GM12891 (cell line): ENCODE measurements at places on chromosomes 7 and 10.

GRCh38 chr7:75814407-75814947, 871 bp upstream of the CCL24 start:
- DNase-seq, result no peak

DNA sequence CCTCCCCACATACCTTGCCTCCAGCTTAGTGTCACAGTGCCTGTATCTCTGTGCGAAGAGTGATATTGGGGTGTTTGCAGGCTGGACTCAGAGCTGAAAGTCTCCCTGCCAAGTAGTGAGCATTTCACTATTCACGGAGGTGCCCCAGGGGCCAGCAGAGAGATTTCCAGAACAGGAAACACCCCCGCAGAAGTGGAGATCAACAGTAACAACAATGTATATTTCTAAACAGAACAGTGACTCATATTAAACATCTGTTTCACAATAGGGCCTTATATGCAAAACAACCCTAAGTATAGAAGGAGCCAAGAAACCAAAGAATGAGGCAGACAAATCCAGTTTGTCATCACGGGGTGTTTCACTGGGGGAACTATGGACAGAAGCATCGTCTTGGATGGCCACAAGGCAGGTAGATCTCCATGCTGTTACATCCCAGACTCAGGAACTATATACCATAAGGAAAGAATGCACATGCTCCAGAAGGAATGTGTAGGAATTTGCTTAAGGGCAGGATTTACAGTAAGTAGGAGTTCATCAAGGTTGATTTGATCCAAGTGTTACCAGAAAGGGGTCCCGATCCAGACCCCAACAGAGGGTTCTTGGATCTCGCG, 29.3 kb upstream of the CCL24 start:
- DNase-seq, result peak; percentile 32

DNA sequence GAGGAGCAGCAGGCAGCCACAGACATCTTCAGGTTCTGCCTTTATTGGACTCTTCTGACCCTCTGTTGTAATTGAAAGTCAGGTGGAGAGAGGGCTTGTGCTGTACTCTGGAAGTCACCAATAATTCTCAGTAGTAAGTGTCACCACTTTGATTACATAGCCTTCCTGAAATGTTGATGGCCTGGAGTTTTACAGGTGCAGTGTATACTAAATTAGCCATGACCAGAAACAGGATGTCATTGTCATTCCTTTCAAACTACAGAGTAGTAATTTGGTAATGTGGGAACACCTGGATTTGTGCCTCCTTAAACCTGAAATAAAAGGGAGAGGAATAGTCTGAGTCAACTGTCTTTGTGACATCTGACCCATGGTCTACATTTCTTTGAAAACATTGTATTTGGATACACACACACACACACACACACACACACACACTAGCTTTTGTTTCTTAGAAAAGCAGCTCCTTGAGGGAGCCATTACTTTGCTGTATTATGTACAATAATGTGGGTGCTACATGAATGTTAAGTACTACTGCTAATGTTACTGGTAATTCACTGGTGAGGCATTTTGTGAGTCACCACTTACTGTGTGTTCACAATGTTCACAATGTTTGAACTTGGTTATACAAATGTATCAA, 19.6 kb downstream of the ARL4A start:
- DNase-seq, result no peak

- DNase-seq, result no peak
Observed at GRCh38 chr7:49389871-49390479, 383.5 kb upstream of the VWC2 start.

DNA sequence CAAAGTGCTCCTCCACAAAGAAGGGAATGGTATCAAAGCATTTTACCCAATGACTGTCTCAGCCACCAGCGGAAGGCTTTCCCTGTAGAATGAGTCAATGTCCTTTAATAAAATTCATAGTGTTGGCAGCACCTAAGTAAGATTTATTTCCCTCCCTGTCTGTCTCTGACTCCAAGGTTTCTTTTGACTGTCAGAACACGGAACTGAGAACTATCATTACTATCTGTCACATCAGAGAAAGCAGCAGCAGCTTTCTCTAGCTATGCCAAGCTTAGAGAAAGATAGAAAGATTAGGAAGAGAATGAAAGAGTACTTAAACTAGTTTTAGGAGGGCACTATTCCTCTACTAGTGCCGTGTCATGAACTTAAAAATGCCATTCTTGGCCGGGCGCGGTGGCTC, 400.1 kb downstream of the SORCS1 start:
- DNase-seq, result no peak

- no peak for DNase-seq
Observed at GRCh38 chr7:116164552-116165306, 45.6 kb upstream of the TES start.

DNA sequence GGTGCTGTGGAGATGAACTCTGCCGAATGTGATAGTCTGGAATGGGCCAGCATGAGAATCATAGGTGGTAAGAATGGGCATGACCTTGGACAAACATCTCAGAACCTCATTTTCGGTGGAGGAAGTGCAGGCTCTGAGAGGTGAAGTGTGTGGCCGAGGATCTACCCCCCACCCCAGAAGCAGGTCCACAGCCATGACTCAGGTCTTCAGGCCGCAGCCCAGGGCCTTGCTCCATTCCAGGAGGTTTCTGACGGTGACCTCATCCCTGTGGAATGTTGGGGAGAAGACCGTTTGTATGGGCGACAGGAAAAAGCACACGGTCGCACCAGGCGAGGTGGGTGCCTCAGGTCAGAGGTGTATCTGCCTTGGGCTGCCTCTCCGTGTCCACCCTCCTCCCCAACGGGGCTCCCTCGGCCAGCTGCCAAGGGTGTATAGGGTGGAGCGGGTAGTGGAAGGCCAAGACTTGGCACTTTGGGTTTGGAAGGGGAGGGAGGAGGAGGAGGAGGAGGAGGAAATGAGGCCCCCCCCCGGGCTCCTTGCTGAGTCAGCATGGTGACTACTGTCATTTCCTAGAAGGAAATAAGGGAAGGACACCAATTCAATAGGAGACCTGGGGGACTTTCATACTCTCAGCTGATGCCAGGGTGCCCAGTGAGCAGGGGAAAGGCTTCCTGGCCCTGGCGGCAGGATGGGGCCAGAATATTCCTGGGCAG, 168.0 kb upstream of the RHEB start:
- no peak for DNase-seq

- DNase-seq, result peak; percentile 96
Observed at GRCh38 chr7:151059367-151060112, at the start of gene SLC4A2. TSS of gene SLC4A2 (plus strand) at chr7:151059589. CDS start at chr7:151061988, 2,399 bp downstream.

DNA sequence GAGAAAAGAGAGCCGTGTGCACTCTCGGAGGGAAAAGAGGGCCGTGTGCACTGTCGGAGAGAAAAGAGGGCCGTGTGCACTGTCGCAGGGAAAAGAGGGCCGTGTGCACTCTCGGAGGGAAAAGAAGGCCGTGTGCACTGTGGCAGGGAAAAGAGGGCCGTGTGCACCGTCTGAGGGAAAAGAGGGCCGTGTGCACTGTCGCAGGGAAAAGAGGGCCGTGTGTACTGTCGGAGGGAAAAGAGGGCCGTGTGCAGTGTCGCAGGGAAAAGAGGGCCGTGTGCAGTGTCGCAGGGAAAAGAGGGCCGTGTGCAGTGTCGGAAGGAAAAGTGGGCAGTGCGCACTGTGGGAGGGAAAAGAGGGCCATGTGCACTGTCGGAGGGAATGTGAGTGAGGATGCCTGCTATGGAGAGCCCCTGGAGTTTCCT, 188.7 kb downstream of the DNAJB6 start:
- no peak for DNase-seq
